Endothelial cell (in vitro differentiated cells): ENCODE measurements at places on chromosomes 12 and 14.

- DNase-seq = no peak
Observed at GRCh38 chr14:99317231-99318090, 45.5 kb upstream of the BCL11B start.

- DNase-seq = no peak
Observed at GRCh38 chr14:106662936-106663550, 1136.7 kb downstream of the TMEM121 start.

DNA sequence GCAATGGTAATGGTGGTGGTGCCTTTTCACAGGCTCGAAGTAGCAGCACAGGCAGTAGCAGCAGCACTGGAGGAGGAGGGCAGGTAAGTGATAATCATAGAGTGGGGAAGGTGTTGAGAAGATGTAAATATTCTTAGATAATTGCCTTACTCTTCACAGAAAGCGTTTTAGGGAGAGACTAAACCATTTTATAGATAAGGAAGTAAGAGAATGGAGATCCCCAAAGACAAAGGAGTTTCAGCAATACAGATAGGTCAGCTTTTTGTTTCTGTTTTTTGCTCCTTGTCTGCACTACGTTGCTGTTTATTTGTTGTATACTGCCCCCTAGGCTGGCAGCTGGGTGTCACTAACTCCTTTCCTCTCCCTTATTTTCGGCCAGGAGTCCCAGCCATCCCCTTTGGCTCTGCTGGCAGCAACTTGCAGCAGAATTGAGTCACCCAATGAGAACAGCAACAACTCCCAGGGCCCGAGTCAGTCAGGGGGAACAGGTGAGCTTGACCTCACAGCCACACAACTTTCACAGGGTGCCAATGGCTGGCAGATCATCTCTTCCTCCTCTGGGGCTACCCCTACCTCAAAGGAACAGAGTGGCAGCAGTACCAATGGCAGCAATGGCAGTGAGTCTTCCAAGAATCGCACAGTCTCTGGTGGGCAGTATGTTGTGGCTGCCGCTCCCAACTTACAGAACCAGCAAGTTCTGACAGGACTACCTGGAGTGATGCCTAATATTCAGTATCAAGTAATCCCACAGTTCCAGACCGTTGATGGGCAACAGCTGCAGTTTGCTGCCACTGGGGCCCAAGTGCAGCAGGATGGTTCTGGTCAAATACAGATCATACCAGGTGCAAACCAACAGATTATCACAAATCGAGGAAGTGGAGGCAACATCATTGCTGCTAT is 2.0 kb downstream of the SP1 start:
- DNase-seq = peak; percentile 60

DNA sequence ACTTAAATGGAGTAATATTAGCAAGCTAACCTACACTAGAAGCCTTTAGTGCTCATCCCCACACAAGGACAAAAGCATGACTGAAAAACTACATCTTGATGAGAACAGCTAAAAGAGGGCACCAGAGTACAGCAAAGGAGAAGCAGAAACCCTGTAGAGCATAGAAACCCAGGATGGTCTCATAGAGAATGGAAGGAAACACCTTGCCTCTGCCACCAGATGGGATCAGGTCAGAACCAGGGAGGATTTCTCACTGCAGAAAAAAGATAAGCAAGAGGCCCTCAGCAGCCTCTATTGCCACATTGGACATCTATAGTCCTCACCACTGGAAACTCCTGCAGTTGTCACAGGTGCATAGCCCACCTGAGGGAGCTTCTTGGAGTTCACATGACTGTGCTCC is 13.6 kb upstream of the ZNF705A start:
- DNase-seq = no peak

DNA sequence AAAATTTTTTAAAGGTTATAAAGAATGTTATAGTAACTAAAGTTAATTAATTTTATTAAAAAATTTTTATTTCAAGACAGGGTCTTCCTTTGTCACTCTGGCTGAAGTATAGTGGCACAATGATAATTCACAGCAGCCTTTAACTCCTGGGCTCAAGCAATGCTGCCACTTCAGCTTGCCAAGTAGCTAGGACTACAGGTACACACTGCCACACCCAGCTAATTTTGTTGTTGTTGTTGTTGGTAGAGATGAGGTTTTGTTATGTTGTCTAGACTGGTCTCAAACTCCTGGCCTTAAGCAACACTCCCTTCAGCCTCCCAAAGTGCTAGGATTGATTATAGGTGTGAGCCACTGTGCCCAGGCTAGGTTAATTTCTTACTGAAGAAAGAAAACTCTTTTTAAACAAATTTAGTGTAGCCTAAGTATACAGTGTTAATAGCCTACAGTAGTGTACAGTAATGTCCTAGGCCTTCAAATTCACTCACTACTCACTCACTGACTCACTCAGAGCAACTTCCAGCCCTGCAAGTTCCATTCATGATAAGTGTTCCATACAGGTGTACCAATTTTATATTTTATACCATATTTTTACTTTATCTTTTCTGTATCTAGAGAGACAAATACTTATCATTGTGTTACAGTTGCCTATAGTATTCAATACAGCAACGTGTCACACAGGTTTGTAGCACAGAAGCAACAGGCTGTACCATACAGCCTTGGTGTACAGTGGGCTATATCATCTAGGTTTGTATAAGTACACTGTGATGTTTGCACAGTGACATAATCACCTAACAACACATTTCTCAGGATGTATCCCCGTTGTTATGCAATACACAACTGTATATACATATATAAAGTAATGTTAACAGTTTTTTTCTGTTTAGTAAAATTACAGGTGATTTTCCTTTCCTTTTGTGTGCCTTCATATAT is 24.7 kb upstream of the DNAAF2 start:
- no peak for DNase-seq

- DNase-seq = no peak
Observed at GRCh38 chr14:21248739-21249411, 20.4 kb downstream of the HNRNPC start.

DNA sequence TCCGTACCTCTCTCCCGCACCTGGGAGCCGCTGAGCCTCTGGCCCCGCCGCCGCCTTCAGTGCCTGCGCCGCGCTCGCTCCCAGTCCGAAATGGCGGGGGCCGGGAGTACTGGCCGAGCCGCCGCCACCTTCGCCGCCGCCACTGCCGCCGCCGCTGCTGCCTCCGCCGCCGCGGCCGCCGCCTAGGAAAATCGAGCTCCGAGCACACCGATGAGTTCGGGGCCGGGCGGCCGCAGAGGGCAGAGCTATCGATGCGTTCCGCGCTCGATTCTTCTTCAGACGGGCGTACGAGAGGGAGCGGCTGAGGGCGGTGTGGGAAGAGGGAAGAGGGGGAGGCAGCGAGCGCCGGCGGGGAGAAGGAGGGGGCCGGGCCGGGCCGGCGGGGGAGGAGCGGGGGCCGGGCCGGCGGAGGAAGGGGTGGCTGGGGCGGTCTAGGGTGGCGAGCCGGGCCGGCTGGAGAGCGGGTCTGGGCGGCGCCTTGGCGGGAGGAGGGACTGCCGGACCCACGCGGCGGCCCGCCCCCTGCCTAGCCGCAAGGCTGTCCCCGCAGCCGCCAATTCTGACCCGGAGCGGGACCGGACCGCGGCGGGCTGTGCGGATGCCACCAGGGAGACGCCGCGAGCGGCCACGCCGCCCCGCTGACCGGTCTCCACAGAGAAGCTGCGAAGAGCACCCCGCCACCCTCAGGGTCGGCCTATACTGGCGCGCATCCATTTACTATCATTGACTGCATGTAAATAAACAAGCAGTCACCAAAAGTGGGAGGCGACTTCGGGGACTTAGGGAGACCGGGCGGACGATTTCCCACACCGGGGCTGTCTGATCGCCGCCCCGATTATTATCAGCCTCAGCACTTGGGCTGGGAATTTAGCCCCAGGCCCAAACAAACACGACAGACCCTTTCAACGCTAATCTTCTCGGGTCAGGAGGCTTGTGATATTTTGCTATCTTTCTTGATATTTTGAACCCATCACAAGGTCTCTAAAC is at the start of gene KRAS:
Gene KRAS, minus strand, starts transcription at position 186 of the 987 bp plus-strand sequence.
- peak; percentile 95 for DNase-seq

- no peak for DNase-seq
Observed at GRCh38 chr12:59472273-59472672, 123.6 kb upstream of the SLC16A7 start.

DNA sequence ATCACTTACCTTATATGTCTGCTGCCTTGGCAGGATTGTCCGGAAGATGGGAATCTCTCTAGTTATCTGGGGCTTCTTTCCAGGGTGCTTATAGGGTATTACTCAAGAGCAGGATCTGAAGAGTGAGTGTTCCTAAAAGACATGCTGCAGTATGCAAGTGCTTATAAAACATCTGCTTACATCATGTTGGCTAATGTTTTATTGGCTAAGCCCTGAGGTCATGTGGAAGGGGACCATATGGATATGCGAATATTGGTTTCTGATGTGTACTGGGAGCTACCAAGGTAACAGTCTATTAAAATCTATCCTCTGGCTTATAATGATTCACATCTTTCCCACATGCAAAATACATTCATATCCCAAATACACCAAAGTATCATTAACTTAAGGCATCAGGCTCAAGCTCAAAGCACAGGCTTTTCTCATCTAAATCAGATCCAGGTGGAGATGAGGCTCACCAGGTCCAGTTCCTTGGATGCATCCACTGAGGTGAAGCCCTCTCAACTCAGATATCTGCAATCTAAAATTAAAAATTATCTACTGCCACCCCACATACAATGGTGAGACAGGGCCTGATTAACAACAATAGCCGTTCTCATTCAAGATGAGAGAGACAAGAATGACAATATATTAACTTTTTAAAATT is 29.8 kb downstream of the LRRIQ1 start:
- no peak for DNase-seq

DNA sequence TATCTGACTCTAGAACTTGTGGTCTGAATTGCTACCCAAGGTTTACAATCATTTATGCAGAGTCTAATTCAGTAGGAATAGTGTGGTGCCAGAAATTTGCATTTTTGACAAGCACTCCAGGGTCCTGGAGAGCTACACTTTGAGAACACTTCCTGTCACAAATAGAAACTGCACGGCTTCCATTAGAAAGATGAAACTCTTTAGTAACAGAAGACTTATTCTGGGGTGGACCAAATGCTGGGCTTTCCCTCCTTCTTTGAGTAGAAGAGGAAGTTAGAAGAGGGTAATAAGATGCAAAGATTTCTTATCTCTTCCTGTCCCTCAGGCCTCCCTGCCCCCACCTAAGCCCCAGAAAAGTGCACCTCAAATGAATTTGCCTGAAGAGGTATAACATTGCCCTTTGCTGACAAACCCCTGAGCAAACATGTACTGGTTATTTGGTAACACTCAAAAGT is 28.4 kb downstream of the DGLUCY start:
- DNase-seq = no peak

DNA sequence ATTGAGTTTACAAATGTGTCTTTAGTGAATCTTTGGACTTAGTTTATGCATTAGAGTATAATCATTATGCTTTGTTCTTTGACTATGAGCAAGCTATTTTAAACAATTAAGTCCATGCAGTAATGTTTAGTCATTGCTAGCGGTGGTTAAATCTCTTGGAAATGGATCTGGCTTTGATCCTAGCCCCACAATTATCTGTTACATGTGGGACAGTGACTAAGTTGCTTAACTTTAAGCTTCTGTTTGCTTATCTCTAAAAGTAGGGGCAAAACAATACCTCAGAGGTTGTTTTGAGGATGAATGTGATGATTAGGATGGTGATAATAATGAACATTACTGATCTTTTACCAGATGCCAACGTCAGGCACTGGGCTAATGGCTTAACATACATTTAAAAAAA is 124.2 kb downstream of the NPAS3 start:
- no peak for DNase-seq

DNA sequence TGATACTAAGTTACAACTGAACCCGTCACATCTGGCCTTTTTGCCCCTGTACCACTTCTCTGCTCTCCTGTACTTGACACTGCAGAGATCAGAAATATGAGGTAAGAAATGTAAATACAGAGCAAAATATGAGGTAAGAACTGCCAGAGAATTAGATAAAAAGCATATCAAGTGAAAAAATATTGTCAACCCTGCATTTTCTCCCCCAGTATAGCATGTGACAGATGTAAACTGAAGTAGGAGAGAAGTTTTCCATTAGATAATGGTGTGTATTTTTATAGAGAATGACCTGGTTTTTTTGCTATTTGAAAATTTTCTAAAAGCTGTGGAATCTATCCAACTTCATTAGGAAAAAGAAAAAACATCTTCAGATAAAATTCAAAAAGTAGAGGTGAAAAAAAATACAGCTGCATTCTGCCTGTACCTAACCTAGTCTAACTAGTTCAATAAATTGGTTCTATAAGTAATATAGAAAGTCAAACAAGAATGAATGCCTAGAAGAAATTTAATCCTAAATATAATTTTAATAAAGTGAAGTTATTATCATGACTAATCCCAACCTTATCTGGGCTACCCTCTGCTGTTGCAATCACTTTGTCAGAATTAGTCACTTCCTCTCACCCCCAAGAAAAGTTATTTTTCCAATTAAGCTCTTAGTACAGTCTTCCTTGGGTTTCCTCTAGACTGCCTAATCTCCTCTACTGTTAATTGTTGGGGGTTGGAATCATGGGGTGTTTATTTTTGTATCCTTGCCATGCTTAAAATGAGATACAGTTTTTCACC is 210.0 kb downstream of the RASSF9 start:
- no peak for DNase-seq

GRCh38 chr12:66065641-66066136 is 64.9 kb downstream of the LLPH start:
- no peak for DNase-seq

DNA sequence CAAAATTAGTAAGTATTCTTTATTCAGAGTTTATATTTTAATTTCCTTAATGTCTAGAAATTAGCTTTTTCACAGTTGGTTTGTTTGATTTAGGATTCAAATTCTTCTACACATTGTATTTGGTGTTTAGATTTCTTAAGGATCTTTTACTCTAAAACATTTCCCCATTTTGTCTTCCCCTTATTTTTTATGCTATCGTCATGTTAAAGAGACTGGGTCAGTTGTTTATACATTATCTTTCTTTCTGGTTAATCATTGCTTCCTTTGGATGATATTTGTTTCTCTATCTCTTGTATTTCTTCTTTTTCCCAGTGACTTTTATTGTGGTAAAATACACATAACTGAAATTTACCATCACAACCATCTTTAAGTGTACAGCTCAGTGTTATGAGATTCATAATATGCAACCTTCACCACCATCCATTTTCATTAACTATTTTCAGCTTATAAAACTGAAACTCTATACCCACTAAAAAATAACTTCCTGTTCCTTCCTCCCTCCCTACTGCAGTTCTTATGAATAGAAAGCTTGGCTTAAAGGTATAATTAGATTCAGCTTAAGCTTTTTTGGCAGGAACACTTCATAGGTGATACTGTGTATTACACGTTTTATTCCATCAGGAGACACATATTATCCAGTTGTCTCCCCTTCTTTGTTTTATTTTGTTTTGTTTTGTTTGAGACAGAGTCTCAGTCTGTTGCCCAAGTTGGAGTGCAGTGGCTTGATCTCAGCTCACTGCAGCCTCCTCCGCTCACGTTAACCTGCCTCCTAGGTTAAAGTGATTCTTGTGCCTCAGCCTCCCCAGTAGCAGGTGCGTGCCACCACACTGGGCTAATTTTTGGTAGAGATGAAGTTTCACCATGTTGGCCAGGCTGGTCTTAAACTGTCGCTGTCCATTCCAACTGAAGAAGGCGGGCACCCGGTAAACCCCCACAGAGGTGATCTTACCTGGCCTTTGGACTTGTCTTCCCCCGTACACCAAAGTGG is 45.0 kb downstream of the NOPCHAP1 start:
- no peak for DNase-seq

GRCh38 chr12:47408171-47408871 is 297.5 kb downstream of the RPAP3 start:
- DNase-seq = peak; percentile 8
